ENCODE measurements at places on chromosomes 5 and 9.

DNA sequence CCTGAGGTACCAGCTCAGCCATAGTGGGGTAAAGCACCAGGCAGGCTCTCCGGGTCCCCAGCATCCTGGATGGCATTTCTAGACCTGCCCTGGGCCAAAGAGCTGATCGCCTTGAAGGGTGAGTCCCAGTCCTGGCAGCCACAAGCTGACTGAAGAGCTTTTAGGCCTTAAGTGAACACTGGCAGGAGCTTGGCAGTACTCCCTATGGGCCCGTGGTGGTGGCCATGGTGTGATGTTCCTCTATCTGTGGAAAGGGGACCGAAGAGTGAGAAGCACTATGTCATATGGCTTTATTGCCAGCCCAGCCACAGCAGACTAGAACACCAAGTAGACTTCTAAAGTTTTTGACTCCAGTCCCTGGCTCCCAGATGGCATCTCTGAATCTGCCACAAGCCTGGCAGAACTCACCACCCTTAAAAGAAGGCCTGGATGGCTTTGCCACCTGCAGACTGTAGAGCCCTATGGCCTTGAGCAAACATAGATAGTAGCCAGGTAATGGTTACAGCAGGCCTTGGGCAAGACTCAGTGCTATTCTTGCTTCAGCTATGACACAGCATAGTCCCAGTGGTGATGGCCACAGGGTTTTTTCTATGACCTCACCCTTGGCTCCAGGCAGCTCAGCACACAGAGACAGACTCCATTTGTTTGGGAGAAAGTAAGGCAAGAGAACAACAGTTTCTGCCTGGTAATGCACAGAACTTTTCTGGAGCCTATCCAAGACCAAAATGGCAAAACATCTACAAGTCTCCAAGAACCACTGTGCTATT, 801.5 kb upstream of the DMAC1 start:
- DNase-seq = no peak

- no peak for DNase-seq
Measured at GRCh38 chr5:62575489-62575888, 3.1 kb upstream of the LRRC70 start.

DNA sequence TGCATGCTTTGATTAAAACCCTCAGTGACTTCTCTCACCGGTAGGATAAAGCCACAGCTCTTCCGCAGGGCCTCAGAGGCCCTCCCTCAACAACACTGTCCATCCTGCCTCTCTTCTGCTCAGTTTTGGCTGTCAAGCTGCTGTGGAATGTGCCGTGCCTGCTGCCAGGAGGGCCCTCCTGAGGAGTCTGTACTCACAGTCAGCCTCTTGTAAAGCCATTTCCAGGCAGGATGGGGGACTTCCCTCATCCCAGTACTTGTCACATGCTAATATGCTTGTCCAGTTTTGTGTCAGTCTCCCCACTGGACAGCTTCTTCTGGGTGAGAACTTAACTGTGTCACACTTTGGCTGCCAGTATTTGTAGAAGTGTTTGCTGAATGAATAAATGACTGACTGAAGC, 13.9 kb upstream of the DDX41 start:
- no peak for DNase-seq

GRCh38 chr5:111385051-111385450, 127.3 kb downstream of the STARD4 start:
- no peak for DNase-seq

GRCh38 chr9:110432253-110432652, 94.6 kb upstream of the TXNDC8 start:
- no peak for DNase-seq

- no peak for DNase-seq
Measured at GRCh38 chr5:78113689-78114264, 180.7 kb downstream of the AP3B1 start.

DNA sequence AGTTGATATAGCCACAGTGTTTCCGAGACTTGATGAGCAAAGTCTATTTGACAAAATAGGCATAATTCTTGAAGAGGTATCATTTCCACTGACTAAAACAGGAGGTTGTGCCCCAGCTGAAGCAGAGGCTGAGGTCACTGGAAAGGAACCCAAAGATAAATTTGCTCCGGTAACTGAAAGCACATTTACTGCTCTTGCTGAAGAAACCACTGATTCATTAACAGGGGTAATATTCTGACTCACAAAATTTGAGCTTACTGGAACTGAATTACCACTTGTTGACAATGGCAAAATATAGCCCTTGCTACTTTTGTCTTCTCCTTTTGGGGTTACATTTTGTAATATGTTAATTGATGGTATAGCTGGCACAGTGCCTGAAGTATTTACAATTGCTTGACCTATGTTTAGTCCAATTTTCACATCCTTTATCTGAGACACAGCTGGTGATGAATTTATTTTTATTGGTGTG, 30.2 kb downstream of the MLANA start:
- DNase-seq = no peak

DNA sequence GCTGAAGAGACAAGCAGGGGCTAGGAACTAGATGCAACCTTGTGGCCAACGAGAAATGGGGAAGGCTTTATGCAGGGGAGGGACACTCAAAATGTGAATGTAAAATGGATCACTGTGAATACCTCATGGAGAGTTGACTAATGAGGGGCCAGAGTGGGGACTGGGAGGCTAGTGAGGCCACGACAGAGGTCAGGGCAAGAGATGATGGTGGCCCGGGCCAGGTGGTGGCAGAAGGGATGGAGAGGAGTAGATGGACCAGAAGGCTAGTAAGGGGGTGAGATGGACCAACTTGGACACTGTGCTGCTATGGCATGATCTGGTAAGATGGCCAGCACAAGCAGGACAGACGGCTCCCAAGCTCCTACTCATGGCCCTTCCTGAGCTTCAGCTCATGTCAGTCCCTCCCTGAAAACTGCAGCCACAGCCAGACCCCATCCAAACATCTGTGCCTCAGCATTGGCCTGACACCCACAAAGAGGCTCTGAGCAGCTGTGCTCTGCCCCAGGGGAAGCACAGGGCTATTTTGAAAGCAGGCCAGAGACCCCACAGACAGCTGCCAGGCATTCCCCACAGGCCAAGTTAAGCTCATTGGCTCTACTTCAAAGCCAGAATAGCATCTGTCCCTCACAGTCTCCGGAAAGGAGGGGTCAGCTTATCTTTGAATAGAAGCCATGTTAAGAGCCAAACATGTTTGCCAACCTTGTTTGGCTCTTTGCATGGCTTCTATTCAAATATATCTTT, 22.1 kb downstream of the P4HA2 start:
- DNase-seq = no peak

- no peak for DNase-seq
Measured at GRCh38 chr5:9774472-9775079, 144.4 kb upstream of the TAS2R1 start.

GRCh38 chr5:51381761-51382474, 1.3 kb upstream of the ISL1 start:
- DNase-seq = no peak

- no peak for DNase-seq
Measured at GRCh38 chr5:136040746-136041415, 12.1 kb downstream of the TGFBI start.

- DNase-seq = no peak
Measured at GRCh38 chr9:37406603-37407401, 15.7 kb upstream of the GRHPR start.

DNA sequence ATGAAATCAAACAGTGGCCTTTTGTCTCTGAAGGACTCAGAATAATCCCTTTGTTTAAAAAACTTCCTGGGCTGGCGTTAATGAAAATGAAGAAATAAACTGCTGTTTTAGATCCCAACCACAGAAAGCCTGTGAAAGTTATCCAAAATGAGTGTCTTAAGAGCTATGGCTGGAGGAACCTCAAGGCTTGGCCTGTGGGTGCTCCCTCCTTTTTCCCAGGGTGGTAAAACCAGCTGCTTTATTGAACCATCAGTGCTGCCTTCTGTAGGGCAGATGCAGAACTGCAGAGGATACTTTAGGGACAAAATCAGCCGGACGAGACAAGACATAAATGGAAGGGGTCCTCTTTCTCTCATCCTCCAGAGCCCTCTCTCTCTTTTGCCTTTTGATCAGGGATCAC, 100.9 kb downstream of the SMARCA2 start:
- DNase-seq = no peak

GRCh38 chr5:117411701-117412100, 837.1 kb upstream of the SEMA6A start:
- no peak for DNase-seq

- DNase-seq = no peak
Measured at GRCh38 chr5:94228791-94229190, 389.6 kb downstream of the KIAA0825 start.

GRCh38 chr5:62795926-62796325, 217.3 kb downstream of the LRRC70 start:
- DNase-seq = no peak

- DNase-seq = no peak
Measured at GRCh38 chr5:108707141-108707540, 40.6 kb upstream of the FER start.

DNA sequence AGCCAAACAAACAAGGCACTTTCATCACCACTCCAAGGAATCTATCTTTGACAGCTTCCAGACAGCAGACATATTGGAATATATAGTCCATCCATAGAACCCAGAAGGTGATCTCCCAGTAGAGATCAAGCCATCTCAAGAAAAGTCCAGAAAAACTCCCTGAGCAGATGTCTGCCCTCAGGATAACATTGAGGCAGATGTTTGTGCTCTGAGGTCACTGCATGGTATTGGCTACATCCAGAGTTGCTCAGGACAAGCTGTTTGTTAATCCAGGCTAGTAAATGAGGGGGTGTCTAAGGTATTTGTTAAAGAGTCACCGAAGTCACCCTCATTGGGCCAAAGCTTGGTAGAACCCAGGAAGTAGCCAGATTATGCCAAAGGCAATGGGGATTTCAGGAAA, 556.3 kb upstream of the KLF4 start:
- no peak for DNase-seq

GRCh38 chr5:31413030-31413812, 118.7 kb downstream of the DROSHA start:
- DNase-seq = no peak

DNA sequence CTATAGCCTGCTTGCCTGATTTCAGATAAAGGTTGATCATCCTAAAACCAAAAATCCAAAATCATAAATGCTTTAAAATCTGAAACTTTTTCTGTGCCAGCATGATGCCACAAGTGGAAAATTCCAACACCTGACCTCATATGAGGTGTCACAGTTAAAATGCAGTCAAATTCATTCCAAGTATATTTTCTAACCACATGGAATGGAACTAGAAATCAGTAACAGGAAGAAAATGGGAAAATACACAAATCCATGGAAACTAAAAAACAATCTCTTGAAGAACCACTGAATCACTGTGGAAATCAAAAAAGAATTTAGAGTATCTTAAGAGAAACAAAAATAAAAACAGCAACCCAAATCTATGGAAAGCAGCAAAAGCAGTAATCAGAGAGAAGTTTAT, 297.5 kb upstream of the COX7C start:
- DNase-seq = no peak

GRCh38 chr9:34575862-34576596, 13.5 kb downstream of the CNTFR start:
- no peak for DNase-seq

- DNase-seq = no peak
Measured at GRCh38 chr5:149826574-149826973, 96.5 kb downstream of the PPARGC1B start.

- DNase-seq = no peak
Measured at GRCh38 chr9:37929441-37929895, 25.5 kb upstream of the SLC25A51 start.

- no peak for DNase-seq
Measured at GRCh38 chr9:98220911-98221310, 28.5 kb upstream of the CORO2A start.

DNA sequence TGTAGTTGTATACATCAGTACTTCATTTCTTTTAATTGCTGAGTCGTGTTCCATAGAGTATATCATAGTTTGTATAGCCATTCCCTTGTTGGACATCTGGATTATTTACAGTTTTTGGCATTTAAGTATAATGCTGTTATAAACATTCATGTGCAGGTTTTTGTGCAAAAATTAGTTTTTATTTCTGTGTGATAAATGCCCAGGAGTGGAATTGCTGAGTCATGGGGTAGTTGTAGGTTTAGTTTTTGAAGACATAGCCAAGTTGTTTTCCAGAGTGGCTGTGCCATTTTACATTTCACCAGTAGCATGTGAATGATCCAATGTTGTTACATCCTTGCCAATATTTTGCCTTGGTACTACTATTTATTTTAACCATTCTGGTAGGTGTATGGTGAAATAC, 12.5 kb downstream of the ZNF354B start:
- no peak for DNase-seq

DNA sequence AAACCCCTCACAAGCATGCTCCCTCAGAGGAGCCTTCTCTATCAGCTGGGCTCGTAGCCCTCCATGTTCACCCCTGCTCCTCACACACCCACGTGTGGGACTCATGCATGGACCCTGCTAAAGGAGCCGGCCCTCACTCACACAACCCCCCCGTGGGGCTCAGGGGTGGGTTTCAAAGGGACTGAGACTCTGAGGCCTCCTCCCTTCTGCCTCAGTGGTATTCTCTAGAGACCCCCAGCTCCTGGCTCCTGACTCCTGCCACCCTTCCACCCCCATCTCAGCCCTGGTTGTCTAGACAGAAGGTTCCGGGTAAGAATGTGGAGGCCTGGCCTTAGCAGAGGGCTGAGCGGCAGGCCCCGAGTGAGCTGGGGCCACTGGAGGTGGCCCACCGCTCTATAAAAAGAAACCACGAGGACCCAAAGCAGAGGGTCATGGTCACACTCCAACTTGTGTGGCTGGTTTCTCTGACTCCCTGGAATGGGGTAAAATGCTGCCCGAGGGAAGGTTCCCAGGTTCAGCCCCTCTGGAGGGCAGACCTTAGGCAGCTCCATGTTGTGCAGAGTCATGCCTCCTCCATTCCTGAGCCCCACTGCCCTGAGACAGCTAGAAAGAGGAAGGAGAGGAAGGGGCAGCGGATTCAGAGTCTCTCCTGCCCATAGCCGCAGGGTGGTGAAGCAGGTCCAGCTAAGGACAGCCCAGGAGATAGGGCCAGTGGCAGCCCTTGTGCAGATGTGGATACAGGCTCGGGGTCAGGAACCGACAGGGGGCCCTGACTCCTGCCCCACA, 10.8 kb downstream of the SEPTIN8 start:
- no peak for DNase-seq

- peak; percentile 58 for DNase-seq
Measured at GRCh38 chr9:69035438-69036308, at the start of gene FXN. Gene FXN (plus strand): TSS chr9:69035752. CDS start chr9:69035783, 31 bp downstream.

GRCh38 chr5:113321276-113321675, 113.5 kb downstream of the TSSK1B start:
- no peak for DNase-seq

GRCh38 chr5:171622010-171622409, 163.6 kb upstream of the SMIM23 start:
- no peak for DNase-seq

- DNase-seq = no peak
Measured at GRCh38 chr9:35688558-35689541, 875 bp downstream of the TPM2 start.

GRCh38 chr5:40446910-40447309, 232.8 kb upstream of the PTGER4 start:
- DNase-seq = no peak

DNA sequence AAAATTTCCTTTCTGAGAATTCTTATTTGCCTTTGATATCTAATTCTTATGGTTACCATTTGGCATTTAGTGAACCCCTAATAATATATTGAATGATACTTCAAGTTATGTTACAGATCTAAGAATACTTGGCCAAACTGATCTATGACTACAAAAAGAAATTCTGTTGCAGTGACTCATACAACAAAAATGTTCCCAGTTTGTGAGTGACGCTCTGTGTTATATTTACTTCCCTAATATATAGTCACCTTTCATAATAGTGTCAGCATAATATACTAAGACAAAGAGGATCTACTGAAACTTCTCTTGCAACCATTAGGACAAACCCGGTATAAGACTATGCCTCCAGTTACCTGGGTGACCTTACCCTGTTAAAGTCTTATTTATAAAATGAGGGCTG, 216.9 kb upstream of the TLX3 start:
- no peak for DNase-seq
